ENCODE measurements at places on chromosomes 11 and 22.

GRCh38 chr11:65159012-65159411 is 11.0 kb upstream of the SPDYC start:
- no peak for DNase-seq

DNA sequence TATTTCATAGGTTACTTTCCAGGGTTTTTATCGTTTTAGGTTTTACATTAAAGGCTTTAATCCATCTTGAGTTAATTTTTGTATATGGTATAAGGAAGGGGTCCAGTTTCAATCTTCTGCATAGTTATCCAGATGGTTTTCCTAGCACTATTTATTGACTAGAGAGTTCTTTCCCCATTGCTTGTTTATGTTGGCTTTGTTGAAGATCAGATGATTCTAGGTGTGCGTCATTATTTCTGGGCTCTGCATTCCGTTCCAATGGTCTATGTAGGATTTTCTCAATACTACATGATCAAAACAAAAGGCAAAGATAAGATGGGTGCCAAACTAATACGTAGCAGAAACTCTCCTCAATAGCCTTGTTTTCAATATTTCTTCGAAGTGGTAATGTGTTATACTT is 14.3 kb upstream of the RIC3 start:
- DNase-seq = no peak

- DNase-seq = peak; percentile 82
These were observed 21.3 kb downstream of the MORC2 start for GRCh38 chr22:30947173-30947815.

GRCh38 chr11:69880041-69880825 is 61.0 kb upstream of the FGF3 start:
- no peak for DNase-seq

- DNase-seq = no peak
These were observed 950 bp upstream of the LAYN start for GRCh38 chr11:111539426-111540113.

DNA sequence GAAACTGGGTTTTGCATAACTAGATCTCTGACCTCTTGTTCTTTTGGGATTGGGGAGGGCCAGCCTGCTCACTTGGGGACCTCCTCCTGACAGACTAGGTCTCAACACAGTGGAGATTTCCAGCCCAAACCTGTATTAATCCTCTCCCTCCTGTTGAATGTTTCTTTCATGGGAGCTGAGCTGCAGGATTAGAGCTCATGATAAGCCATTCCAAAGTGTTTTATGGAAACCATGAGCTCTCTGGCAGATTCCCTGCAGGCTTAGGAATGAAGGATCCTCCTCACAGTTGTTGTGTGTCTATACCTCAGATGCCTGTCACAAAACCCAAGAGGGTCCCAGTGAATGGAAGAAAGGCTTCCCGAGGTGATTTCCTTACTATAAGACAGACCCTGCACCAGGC is 248.4 kb upstream of the B3GAT1 start:
- DNase-seq = no peak

GRCh38 chr11:132864811-132865576 is 667.3 kb downstream of the OPCML start:
- no peak for DNase-seq

GRCh38 chr22:38138961-38139360 is 28.5 kb upstream of the BAIAP2L2 start:
- DNase-seq = no peak

GRCh38 chr11:101757741-101758140 is 157.1 kb upstream of the CEP126 start:
- DNase-seq = no peak

Data from NCI-H526 (cell line).